ENCODE measurements at places on chromosomes 4 and X. TPM values are rescaled to one million over a fixed set of nuclear protein-coding genes. Genes with fewer than 3 reads are reported as not detected.

GRCh38 chrX:43655151-43656004, 721 bp upstream of the MAOA start:
- peak; percentile 28 for DNase-seq

DNA sequence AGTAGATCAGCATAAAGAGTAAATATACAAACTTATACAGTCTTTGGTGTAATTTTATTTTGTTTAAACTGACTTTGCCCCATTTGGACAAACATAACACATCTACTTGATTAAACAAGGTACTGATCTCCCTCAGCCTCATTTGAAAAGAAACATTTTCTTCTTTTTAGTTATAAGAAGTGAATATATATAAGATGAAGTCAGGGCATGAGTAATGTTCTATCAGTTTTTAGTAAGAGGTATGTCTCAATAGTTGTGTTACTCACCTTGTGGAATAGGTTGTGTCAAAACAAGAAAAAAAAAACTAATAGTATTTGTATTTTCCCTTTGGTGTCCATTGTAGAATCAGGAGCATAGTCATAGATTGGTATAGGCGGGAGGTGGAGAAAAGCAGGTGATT, 327.4 kb downstream of the RPA4 start:
- DNase-seq: no peak

GRCh38 chr4:111775556-111776297, 369.5 kb upstream of the FAM241A start:
- DNase-seq: no peak

DNA sequence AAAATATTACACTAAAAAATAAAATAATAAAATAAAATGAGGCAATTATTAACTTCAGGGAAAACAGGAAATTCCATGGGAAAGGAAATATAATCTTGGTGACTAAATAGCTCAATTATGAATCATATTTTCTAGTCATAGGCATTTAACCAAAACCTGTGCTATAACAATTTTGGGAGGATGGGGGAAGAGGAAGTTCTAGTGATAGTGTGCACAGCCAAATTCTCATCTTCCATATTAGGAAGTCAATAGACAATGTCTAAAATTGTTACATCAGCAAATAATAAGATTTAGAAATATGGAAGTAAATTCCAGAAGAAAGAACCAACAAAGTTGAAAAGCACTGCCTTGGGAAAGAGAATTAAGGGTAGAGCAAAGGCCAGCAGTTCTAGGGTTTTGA, 2.8 kb downstream of the AWAT2 start:
- no peak for DNase-seq

The GALNTL6 gene
- 0.12 TPM for polyA plus RNA-seq

All from brain (organoid and tissue), 16 donors.